Stimulated activated CD8-positive, alpha-beta memory T cell treated with anti-CD3 and anti-CD28 coated beads, Interleukin-7, amount 100 ng/mL, for 48 hours (primary cell): ENCODE measurements at places on chromosomes 4 and X.
A peak's percentile ranks its signal among the peaks of the same experiment; 100 is the strongest.

GRCh38 chr4:3261411-3262207 is 12.7 kb downstream of the MSANTD1 start:
- DNase-seq = no peak

DNA sequence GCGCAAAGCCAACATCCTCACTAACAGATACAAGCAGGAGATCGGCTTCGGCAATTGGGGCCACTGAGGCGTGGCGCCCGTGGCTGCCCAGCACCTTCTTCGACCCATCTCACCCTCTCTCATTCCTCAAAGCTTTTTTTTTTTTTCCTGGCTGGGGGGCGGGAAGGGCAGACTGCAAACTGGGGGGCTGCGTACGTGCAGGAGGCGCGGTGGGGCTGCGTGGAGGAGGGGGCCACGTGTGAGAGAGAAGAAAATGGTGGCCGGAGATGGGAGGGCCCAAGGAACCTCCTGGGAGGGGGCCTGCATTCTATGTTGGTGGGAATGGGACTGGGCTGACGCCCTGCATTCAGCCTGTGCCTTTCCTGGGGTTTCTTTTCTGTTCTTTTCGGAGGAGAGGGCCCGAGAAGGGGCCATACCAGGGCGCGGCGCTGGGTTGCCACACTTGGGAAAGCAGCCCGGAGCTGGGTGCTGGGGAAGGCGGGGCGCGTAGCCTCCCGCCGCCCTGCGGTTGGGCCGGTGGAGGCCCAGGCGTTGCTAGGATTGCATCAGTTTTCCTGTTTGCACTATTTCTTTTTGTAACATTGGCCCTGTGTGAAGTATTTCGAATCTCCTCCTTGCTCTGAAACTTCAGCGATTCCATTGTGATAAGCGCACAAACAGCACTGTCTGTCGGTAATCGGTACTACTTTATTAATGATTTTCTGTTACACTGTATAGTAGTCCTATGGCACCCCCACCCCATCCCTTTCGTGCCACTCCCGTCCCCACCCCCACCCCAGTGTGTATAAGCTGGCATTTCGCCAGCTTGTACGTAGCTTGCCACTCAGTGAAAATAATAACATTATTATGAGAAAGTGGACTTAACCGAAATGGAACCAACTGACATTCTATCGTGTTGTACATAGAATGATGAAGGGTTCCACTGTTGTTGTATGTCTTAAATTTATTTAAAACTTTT is 4.5 kb downstream of the MID1IP1 start:
- DNase-seq = no peak

DNA sequence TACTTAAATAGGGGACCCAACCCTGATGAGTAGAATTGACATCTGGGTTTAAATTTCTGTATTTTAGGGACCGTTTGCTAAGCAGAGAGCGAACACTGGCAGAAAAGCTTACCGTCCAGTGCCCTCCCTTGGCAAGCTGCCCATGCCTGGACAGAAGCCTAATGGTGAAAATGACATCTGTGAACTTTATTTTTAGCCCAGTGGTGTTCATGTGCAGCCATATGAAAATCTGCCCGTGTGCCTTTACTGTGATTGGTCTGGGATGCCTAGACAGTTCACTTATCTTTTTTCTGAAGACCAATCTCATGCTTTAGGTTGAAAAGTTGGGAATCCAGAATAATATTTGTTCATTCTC is 1.1 kb downstream of the STBD1 start:
- no peak for DNase-seq

GRCh38 chr4:183399126-183399522 is 45.3 kb upstream of the CDKN2AIP start:
- DNase-seq = no peak

DNA sequence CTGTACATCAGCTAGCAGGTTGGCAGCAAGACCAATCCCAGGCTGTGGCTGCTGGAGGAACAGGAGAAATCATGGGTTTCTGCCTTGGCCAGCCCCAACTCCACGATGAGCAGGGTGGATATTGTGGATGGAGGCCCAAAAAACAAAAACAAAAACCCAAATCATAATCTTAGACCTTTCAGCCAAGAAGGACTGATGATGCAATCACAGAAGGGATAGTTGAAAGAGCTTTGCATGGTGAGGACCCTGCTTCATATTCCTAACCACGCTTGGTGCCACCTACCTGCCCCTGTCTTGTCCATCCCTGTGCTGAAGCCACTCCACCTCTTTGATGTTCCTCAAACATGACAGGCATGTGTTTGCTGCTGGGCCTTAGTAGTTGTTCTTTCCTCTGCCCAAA is 68.8 kb upstream of the CT45A1 start:
- no peak for DNase-seq

GRCh38 chr4:142405021-142405694 is 440.9 kb downstream of the INPP4B start:
- DNase-seq = peak; percentile 48

GRCh38 chr4:64969081-64969480 is 559.8 kb upstream of the TECRL start:
- no peak for DNase-seq

DNA sequence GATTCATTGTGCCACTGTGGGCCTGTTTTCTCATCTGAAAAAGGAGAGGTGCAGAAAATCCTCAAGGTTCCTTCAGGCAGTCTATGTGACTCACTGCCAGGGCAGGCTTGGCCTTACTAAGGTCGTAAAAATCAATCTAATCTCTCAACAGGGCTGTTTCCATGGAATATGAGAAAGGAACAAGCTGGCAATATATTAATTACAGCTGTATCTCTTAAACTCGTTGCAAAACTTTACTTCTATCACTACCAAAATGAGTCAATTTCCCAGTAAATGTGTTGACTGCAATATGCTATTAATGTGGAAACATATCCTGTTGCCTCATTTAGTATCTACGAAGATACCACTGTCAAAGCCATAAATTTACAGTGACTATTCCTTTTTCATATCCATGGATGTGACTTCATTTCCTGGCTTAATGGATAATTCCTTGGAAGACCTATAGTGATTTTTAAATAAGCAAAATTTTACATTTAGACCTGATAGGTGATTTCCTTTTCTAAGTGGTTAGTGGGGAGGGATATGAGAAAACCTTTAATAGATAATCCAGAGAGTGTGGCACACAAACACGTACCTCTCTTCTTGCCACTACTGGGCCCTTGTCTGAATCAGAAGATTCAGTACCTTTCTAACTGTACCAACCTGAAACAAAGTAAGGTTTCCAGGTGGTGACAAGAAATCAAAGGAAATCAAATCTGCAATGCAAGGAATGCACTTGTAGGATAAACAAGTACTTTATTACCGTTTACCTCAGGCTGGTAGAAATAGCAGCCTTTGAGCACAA is 127.4 kb upstream of the FTHL17 start:
- DNase-seq = no peak

DNA sequence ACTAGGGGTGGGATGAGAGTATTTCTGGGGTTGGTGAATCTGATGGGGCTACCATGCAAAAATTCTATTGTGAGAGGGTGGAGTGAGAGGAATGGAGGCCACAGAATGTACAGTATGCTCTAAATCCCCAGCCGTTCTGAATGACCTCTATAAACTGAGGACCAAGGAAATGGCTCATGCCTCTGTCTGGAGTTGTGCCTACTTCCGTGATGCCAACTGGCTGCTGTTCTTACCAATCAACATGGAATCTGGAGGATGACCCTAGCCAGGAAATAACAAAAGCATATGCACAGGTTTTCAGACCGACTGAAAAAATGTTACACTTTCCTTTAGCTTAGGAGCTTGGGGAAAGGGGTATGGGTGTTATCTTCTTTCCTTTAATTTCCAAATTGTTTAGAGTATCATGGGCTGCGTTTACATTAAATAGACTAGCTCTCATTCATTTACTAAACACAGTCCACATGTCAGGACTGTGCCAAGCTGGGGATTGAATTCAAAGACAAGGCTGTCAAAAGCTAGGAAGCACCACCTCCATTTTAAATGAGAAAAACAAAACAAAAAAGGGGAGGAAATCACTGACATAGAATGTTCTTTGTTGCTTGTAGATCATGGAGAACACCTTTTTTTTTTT is 20.2 kb upstream of the CCKAR start:
- no peak for DNase-seq

DNA sequence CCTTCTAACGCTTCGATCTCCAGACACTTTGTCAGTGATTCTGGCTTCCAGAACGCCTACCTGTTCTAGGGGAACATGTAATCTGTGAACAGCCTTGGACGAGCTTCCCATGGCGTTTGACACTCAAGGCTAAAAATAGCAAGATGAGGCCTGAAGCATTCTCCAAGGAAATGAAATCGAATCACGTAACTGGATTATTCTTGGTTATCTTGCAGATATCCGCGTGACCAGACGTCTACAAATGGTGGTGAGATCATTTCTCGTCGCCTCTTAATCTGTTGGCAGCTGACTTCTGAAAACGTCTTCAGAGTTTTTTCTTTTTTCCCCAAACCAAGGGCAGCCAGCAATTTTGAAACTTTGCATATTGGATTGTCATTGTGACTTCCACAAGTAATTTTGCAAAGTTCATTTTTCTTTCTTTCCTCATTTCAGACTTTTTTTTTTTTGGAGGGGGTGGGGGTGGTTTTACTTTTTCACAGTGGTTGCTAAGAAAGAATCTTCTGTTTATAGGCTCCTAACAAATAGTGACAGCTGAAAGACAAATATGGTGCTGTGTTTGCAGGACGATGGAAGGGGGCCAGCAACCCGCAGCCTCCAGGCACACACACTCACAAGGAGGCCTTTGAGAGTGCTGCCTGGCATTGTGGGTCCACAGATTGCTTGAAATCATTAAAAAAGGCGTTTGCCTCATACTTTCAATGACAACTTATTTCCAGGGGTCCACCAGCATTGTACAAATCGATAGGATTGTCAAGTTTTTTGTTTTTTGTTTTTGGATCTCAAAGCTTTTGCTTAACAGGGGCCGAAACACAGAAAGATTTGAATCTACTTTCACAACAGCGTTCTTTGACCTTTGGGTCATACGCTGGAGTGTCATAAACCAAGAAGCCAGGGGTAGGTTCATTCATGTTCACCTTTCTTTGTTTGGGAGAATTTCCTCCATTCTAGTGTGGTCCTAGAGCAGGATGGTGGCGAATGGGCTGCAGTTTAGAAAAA is 32.4 kb upstream of the PDLIM3 start:
- no peak for DNase-seq

- no peak for DNase-seq
Observed at GRCh38 chrX:25013632-25014365, 2.0 kb downstream of the ARX start.

- no peak for DNase-seq
Observed at GRCh38 chr4:3747581-3747904, 18.6 kb upstream of the ADRA2C start.

- DNase-seq = no peak
Observed at GRCh38 chrX:49879656-49880277, 483 bp downstream of the USP27X start.

DNA sequence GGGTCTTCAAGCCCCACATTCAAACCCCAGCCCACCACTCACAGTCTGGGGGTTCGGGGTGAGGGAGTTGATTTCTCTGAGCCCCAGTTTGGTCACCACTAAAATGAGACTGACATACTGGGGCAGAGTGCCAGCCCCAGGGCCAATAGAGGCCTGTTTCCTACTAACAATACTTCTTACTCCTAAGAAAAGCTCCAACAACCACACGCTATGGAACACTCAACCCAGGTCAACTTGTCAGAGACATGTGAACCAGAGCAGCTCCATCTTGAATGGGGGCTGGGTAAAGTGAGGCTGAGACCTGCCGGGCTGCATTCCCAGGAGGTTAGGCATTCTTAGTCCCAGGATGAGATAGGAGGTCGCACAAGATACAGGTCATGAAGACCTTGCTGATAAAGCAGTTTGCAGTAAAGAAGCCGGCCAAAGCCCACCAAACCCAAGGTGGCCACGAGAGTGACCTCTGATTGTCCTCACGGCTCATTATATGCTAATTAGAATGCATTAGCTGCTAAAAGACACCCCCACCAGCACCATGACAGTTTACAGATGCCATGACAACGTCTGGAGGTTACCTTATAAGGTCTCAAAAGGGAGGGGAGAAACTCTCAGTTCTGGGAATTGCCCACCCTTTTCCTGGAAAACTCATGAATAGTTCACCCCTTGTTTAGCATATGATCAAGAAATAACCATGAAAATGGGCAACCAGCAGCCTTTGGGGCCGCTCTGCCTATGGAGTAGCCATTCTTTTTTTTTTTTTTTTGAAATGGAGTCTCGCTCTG is 26.6 kb upstream of the HTRA3 start:
- DNase-seq = no peak

DNA sequence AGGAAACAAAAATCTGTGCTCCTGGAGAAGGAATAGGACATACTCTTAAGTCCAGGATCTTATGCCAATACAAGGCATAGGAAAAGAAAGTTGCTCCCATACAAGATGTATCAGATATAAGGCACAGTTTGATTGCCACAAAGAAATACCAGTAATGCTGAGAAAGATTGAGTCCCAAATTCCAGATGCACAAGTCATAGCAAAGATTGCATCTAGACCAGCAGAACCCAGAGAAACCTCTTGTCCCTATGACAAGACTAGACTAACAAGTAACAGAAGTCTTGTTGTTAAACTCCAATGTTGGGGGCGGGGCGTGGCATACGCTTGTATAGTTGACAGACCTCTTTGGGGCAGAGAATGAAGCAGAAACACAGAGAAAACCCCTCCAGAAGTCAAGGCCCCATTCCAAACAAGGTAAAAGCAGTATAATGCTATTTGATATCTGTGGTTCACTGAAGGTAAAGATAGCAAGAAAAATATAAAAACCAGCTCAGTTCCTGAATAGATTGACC is 671.5 kb upstream of the GRIA3 start:
- DNase-seq = no peak

GRCh38 chr4:156958276-156959074 is 13.1 kb downstream of the PDGFC start:
- DNase-seq = no peak

DNA sequence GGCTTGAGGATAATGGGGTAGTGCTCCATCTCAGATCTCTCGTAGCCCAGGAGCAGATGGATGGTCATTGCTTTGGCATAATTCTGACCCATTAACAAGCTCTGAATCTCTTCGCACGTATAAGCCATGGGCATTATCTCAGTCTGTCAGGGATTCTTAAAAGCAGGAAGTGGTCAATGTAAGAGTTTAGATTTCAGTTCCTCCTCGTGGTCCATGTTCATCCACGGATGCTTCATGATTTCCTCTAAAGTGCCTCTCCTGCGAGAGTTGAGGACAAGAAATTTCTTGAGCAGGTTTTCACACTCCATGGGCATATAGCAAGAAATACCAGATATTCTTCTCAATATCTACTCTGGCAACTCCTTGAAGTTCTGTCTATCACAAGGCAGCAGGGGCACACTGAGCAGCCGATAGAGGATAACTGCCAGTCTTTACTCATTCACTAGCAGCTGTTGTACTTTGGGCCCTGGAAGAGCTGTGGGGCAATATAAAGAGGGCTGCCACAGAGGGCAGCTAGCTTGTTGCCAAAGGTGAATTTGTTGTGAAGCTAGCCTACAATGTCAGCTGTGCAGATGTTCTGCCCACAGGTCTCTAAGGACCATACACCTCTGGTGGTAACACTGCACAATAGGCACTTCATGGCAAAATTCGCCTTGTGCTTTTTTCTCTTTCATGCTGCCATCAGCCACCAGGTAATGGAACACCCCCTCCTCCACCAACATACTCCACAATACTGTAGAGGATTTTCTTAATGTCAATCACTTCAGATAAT is 52.0 kb upstream of the WDR17 start:
- DNase-seq = no peak

GRCh38 chr4:73945140-73945539 is 36.7 kb downstream of the PF4 start:
- DNase-seq = no peak
